Bone marrow (tissue), 2 donors: ENCODE measurements at places on chromosomes 7 and 10.

GRCh38 chr10:90856964-90857634, 740 bp downstream of the HTR7 start:
- no peak for DNase-seq

- no peak for DNase-seq
Measured at GRCh38 chr7:14622559-14622958, 280.0 kb downstream of the DGKB start.

GRCh38 chr10:69409176-69409495, 7.6 kb downstream of the TACR2 start:
- no peak for DNase-seq

DNA sequence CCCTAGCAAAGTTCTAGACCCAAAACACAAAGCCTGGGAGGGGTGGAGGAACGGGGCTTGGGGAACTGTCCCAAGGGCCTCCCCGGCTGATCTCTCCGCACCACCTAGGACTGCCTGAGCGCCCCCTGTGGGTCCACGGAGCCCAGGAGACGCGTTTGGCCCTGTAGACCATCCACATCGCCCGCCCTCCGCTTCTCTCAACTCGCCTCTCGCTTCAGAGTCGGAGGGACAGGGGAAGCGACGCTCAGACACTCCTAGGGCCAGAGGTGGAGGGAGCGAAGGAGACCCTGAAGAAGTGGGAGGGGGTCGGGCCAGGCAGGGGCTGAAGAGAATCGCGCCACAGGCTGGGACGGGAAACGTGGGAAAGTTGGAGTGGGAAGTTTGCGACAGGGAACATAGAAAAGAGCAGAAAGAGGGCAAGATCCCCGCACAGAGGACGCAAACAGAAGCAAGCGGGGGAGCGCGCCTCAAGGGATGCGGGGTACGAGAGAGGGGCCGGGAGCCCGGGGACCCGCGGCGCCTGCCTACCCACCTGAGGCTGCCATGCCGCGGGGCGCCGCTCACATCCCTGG, 378 bp downstream of the PIK3AP1 start:
- peak; percentile 76 for DNase-seq

- no peak for DNase-seq
Measured at GRCh38 chr10:110033701-110034235, 26.0 kb downstream of the ADD3 start.

DNA sequence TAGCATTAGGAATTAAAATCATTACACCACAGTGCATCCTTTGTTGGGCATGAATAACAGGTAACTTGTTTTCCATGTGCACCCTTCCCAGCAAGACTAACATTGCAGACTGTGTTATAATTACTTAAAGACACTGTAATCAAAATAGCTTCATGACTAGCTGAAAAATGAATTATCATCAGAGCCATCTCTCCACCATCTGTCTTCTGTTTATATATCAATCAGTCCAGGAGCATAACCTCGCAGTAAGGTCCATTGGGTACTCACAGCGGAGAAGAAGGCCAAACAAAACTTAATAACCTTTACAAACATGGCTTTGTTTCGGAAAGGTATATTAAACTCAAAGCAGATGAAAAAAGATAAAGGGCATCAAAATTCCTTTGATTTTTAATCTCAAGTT, 90.6 kb downstream of the ODAD2 start:
- no peak for DNase-seq

GRCh38 chr7:2714636-2715035, 26.6 kb downstream of the AMZ1 start:
- DNase-seq = no peak

DNA sequence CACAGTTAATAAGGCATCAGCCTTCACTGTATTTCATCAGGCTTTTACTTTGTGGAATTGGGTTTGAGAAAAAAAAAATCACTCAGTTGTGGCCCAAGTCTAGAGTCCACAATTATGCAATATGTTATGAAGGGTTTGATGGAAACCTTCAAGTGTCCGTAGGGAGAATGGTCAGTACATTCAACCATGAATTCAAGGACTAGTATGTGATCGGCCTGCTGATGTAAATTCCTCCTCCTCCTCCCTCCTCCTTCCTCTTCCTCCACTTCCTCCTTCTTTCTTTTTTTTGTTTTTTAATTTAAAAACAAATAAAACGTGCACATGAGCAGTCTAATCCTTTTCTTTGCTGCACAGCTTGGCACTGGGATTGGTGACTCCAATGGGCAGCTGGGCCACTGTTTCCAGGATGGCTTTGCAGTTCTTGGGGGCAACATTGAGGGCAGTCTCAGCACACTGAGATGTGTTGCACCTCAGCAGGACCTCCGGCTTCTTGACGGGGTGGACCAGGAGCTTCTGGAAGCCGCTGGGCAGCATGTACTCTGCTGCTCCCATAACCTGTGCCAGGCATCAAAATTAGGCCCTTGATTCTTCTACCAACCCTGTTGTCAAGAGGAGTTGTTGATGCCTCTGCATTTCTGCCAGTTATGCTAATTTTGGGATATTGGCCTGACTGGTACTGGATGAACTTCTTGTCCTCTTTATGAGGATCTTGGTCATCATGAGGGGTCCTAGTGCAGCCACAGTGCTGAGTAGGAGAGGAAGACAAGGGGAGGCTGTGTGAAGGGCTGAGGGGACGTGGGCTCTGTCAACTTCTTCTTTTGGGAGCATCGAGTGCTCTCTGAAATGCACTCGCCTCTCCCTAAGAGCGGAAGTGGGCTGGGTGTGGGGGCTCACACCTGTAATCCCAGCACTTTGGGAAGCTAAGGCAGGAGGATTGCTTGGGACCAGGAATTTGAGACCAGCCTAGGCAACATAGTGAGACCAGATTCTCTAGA, 9.3 kb upstream of the IL2RA start:
- no peak for DNase-seq

GRCh38 chr7:157002819-157003421, 7.5 kb downstream of the MNX1 start:
- no peak for DNase-seq

DNA sequence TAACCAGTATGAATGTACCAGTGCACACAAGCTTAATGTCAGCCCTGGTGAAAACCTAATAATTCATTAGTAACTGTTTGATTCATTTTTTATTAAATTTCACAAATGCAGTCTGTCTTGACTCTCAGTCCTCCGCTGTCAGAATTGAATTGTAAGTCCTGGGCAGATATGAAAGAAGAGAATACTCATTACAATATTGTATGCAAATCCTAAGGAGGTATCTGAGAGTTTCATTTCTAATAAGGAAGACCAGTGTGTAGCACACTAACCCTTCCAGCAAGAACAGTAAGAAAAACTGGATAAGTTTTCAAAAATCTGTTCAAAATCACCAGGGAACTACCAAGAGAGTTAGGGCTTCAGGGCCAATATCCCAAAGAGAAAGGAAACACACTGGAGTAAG, 652.1 kb downstream of the SUGCT start:
- no peak for DNase-seq

GRCh38 chr7:64433590-64433989, 119.8 kb downstream of the ZNF736 start:
- no peak for DNase-seq

DNA sequence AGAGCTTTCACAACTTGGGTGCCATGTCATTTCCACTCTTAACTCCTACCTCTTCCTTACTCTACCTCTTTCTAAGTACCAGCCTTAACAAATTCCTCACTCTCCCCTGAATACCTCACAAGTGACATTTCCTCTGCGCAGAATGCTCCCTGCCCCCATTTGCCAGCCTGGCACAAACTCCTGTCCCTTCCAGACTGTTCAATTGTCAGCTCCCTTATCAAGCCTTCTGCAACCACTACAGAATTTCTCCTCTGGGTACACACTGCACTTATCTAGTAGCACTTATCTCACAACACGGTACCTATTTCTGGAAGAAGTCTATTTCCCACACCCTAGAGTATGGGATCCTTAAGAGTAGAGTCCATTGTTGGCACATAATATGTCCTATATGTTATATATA, 39.1 kb upstream of the ANAPC16 start:
- DNase-seq = no peak

- no peak for DNase-seq
Measured at GRCh38 chr10:104345515-104345914, 7.2 kb upstream of the ITPRIP start.

DNA sequence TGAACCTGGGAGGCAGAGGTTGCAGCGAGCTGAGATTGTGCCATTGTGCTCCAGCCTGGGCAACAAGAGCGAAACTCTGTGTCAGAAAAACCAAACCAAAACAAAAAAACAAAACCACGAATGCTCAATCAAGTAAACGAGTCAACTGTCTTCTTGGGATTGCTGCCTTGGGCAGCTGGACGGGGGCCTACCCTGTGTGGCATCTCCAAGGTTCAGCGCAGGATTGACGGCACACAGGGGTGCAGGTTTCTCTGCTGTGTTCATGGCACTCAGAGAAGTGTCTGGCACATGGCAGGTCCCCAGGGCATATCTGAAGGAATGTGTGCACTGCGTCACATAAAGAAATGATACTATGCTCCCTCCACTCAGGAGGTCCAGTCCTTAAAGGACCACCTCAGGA, 25.2 kb upstream of the CRYGN start:
- no peak for DNase-seq

- DNase-seq = no peak
Measured at GRCh38 chr10:45555795-45556194, 116.8 kb downstream of the ZFAND4 start.

GRCh38 chr7:101162551-101163278, 2.7 kb downstream of the VGF start:
- no peak for DNase-seq

GRCh38 chr7:41063116-41063515, 639.8 kb downstream of the INHBA start:
- no peak for DNase-seq

- no peak for DNase-seq
Measured at GRCh38 chr7:73451780-73452398, 18.3 kb downstream of the FZD9 start.

- DNase-seq = no peak
Measured at GRCh38 chr7:94375691-94376090, 19.0 kb upstream of the COL1A2 start.

- no peak for DNase-seq
Measured at GRCh38 chr10:5155951-5156350, 29.0 kb downstream of the AKR1C8 start.

DNA sequence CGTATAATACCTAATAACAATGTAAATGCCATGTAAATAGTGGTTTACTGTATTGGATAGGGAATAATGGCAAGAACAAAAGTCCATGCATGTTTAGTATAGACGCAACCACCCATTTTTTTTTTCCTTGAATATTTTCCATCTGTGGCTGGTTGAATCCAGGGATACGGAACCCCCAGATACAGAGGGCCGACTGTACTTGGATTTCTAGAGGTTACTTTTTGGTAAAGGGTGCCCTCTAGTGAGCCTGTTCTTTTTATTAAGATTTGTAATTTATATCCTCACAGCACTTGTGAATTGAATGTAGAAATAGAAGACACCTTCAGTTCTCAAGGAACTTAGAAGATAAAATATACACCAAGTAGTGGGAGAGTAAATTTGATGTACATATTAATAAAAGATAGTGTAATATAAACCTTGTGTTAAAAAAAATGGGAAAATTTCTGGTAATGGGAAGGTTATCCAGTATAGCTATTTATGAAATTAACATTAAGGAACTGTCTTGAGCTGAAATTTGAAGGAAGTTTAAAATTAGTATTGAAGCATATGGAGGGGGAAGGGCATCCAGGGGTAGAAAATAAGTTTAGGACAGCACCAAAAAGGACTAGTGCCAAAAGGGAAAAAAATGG, 32.0 kb downstream of the EXOC6 start:
- no peak for DNase-seq

DNA sequence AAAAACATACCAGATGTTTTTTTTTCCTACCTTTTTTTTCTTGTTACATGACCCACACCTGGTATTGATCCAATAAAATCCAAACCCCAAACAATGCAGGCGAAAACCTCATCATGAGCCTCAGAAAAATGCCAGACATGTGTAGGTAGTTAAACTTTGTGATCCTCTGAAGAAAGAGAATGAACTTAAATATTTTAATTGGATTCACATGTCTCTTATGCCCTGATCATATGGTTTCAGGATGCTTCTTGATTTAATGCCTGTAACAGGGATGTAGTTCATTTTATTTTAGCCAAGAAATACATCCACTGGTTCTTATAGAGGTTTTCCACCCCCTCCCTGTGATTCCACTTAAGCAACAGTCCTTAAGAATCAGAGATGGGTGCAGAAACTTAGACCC, 451.6 kb downstream of the TYW1 start:
- DNase-seq = no peak

- no peak for DNase-seq
Measured at GRCh38 chr10:90937645-90938258, 16.9 kb upstream of the ANKRD1 start.

DNA sequence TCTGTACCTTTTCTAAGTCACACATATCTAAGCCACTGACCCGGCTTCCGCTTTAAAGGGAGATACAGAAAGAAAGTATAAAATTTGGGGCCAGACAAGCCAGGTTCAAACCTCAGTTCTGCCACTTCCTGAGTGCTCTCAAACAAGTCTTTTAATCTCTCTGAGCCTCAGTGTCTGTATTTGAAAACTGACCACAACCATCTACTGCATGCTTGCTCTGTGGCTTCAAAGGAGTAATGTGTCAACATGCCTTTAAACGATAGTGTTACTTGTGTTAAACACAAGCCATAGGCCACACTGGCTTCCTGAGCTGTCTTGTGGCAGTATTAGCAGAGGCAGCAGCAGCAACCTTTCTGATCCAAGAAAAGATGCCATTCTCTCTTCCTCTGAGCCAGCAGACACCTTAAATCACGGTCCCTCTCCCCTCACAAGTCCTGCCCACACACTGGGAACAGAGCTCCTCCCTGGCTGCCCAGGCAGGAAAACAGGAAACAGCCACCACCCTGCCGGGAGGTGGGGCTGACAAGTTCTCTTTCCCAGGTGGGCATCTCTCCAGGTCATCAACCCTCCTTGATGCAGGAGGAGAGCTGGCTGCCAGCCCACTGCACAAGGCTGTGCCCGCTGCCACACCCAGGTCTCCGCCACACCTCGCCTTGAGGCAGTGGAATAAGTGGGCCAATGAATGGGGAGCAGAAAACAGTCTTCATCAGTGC, 10.7 kb downstream of the HIP1 start:
- no peak for DNase-seq

GRCh38 chr10:96606946-96607345, 20.1 kb upstream of the TM9SF3 start:
- DNase-seq = no peak

GRCh38 chr7:497346-497745, 22.3 kb downstream of the PDGFA start:
- DNase-seq = no peak

DNA sequence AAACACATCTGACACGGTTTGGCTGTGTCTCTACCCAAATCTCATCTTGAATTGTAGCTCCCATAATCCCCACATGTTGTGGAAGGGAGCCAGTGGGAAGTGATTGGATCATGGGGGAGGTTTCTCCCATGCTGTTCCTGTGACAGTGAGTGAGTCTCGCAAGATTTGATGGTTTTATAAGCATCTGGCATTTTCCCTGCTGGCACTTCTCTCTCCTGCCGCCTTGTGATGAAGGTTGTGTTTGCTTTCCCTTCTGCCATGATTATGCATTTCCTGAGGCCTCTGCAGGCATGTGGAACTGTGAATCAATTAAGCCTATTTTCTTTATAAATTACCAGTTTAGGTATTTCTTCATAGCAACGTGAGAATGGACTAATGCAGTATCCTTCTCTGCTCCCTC, 5.9 kb upstream of the HTR5A start:
- no peak for DNase-seq

- no peak for DNase-seq
Measured at GRCh38 chr7:46859963-46860475, 721.9 kb downstream of the TNS3 start.

- no peak for DNase-seq
Measured at GRCh38 chr7:155450970-155451801, 6.7 kb upstream of the EN2 start.

GRCh38 chr10:94490789-94491039, 54.9 kb upstream of the HELLS start:
- no peak for DNase-seq

GRCh38 chr10:27578316-27578715, 74.2 kb downstream of the RAB18 start:
- no peak for DNase-seq
